ENCODE measurements at places on chromosomes 11 and 22.

DNA sequence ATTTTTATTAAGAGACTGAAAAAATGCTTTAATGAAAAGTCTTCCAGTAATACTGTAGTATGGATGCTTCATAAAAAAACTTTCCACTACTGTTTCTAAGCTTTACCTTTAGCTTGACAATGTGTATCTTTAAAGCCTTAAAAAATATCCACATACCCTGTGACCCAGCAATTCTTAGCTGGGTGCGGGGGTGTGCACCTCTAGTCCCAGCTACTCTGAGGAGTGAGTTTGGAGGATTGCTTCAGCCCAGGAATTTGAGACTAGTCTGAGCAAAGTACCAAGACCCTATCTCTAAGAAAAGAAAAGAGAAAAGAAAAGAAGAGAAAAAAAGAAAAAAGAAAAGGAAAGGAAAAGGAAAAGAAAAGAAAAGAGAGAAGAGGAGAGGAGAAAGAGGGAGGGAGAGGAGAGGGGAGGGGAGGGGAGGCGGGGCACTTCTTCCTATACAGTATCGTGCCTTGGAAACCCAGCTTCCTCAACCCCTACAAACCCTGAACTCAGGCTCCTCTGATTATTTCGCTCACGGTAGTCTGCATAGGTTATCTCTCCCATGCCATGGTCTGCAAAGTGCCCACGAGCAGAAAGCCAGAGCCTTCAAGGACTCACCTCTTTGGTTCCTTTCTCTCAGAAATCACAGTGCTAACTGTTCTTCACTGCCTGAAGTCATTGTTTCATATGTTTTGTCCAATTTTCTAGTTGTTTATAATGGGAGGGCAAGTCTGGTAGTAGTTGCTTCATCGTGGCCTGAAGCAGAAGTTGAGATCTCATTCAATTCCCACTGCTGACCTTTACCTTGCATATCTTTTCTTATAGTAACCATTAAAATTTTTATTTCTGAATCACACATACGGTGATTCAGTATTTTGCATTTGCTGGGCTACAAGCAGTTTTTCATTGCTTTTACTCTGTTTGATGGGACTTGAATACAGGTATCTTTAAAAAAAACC lies 82.2 kb downstream of the FAM83F start:
- no peak for DNase-seq

GRCh38 chr11:91041626-91042025 lies 818.8 kb upstream of the CHORDC1 start:
- no peak for DNase-seq

DNA sequence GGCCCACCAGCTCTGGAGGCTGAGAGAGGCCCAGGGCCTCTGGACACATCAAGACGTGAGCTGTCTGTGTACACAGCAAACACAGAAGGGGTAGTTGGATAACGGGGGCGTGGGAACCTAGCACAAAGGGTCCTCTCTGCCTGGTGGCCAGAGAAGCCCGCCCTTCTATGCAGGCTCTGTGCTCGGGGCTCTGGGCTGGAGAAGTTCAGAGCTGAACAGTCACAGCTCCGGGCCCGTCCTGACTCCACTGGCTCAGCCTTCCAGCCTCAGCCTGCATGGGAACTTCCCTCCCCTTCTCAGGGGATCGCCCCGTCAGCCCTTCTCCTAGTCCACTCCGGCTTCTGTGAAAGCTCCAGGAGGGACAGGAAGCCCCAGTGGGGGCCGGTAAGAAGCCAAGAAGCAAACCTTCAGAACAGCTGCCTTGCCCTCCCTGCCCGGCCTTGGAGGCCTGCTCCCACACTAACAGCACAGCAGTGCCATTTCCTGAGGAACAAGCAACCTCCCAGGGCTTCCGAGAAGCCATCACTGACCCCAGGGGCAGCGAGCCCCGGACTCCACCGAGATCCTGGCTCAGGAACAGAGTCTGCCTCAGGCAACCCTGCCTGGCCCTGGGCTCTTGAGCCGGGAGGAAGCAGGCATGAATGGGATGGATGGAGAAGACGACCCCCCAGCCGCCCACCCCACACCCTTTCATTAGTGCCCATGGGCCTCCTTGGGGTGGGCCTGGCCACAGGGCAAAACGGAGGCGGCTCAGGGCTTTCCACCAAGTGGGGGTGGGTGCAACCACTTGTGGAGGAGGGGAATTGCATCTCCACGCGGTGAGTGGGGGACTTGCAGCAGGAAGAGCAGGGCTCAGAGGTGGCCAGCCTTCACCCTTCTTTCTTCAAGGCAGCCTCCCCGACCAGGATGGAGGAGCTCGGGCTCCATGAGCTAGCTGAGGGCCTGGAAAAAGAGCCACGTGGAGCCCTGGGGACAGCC lies 119.8 kb downstream of the ST3GAL4 start:
- DNase-seq = no peak

DNA sequence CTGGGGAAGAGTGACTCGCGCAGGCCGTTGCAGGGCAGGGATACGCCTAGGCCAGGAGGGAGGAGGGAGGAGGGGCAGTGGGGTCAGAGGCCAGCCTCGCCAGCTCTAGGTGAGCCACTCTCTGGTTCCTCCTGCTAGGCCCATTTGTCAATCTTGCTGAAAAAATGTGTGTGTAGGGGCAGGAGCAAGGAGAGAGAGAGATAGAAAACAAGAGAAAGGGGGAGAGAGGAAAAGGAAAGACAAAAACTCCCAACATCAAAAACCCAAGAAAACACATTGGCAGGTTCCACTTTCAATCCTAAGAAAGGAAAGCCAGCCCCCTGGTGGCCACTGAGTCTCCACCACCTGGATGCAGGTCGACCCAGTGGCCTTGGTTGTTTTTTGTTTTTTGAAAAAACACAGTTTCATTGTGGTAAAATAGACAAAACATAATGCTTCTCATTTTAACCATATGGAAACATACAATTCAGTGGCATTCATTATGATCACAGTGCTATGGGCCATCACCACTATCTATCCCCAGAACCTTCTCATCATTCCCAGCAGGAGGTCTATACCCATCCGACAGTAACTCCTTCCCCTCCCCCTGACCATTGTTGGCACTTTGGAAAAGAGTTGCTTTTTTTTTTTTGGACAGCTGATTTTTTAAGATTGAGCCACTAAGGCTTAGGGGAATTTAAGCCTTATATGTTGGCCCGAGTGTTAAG lies 10.9 kb downstream of the OMP start:
- DNase-seq = no peak

DNA sequence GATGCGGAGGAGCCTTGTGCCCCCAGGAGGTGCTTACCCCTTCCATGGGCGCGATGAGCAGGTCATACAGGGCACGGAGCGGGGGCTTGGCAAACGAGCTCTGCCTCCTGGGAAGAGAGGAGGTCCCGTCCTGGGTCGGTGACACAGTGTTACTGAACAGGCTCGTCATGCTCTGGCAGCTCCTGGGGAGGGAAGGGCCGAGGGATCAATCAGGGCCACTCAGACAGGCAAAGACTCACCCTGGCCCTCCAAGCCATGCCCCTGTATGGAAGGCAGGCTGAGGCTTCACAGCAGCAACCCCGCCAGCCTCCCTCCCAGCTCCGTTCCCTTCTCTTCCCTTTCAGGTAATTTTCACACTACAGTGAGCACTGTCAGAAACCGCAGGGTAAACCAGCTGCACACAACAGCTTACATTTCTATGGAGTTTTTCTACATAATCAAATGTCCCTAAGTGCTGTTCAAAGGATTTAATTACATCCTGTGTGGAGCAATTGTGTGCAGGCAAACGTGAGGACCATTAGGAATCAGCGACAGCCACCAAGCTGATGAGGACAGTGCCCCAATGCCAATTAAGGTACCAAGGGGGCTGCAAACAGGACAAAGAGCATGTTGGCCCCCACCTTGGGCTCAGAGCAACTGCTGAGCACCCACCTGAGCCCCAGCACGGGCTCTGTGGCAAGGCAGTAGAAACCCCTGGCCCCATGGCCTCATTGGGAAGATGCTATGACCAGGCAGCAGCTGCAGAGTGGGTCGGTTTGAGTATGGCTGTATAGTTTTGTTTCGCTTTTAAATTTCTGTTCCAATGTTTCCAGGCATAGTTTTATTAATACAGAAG lies 95.4 kb upstream of the PITPNB start:
- no peak for DNase-seq

DNA sequence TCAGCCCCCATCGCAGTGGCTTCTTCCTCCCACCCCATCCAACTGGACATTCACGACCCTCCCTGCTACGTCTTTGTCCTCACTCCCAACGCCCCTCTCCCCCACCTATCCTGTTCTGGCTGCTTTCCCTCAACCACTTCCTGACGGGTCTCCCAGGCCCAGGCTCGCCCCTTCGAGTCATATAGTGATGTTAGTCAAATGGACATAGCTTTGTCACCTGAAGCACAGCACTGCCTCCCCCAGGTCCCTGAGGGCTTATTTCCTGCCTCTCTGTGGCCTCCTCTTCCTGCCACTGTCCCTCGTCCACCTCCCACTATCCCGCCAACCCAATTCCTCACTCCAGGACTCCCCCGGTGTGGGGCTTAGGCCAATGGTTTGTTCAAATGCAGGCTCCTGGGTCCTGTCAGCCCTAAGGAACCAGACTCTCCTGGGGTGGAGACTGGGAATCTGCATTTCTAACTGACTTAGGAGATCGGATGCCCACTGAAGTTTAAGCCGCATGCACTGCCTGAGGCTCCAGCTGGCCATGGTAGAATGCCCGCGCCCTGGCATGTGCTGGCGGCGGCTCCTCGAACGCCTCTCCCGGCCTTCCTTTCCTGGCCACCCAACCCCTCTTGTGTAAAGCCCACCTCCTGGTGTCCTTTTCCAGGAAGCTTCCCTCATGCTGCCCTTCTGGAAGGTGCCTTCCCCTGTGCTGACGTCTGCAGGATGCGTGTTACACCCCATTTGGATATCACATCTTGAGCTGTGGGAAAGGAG lies 18.3 kb downstream of the SUN2 start:
- no peak for DNase-seq

- no peak for DNase-seq
Observed at GRCh38 chr22:27614006-27614649, 187.4 kb downstream of the MN1 start.

DNA sequence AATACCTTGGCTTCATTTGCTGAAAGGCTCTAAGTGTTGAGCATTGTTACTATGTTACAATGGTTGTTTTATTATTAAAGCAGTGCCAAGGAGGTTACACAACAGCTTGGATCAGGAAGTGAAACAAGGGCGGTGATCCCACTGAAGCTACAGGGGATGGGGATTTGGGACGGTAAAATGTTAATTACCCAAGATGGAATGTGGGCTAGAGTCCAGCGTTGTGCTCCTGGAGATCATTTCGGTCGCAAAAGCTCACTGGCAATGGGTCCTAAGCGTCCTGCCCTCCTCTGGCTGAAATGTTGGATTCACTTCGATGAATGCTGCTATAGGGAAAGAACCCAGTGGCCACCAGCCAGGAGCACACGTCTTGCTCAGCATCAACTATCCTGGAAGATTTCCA lies 48.3 kb downstream of the FAM83F start:
- no peak for DNase-seq

DNA sequence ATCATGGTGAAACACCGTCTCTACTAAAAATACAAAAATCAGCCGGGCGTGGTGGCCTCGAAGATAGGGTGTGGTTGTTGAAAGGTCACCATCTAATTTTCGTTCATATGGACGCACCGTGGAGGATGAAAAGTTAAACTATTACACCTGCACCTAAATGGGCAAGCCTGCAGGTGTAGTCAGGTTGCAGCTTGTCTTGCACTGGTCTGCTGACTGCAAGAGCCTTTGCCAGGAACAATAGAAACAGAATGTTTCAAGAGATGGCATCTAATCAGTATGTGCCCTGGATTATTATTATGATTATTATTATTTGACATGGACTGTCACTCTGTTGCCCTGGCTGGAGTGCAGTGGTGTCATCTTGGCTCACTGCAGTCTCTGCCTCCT lies 908 bp downstream of the NADSYN1 start:
- DNase-seq = no peak

DNA sequence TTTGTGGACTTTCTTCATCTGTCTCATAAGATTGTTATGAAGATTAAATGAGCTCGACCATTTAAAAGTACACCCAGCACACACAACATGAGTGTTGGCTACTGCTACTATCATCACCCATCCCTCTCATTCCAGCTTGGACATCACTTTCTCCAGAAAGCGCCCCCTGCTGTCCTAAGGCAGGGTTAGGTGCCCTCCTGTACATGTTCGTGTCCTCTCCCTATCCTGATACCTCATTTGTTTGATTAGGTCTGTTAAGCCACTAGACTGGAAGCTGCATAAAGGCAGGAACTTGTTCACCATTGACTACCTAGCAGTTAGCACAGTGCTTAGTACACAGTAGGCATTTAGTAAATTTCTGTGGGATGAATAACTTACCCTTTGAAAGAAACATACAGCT lies 85.5 kb downstream of the ENTHD1 start:
- DNase-seq = no peak

DNA sequence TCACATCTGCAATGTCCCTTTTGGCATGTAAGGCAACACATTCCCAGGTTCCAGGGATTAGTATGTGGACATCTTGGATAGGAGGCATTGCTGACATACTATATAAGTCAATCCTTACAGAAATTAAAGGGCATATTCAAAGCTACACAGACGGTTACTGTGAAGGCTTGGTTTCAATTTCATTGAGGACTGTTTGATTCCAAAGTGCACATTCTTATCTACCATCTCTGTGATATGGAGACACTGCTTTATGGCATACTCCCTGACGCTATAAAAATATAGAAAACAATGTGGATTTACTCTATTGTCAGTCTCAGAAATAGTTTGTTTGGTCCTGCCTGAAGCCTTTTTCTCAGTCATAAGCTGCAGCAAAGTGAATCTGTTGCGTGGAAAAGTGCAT lies 1486.7 kb downstream of the FAM181B start:
- DNase-seq = no peak

GRCh38 chr11:121563900-121564822 lies 111.4 kb upstream of the SORL1-AS1 start:
- no peak for DNase-seq

GRCh38 chr11:110112457-110112856 lies 19.3 kb downstream of the ZC3H12C start:
- no peak for DNase-seq

DNA sequence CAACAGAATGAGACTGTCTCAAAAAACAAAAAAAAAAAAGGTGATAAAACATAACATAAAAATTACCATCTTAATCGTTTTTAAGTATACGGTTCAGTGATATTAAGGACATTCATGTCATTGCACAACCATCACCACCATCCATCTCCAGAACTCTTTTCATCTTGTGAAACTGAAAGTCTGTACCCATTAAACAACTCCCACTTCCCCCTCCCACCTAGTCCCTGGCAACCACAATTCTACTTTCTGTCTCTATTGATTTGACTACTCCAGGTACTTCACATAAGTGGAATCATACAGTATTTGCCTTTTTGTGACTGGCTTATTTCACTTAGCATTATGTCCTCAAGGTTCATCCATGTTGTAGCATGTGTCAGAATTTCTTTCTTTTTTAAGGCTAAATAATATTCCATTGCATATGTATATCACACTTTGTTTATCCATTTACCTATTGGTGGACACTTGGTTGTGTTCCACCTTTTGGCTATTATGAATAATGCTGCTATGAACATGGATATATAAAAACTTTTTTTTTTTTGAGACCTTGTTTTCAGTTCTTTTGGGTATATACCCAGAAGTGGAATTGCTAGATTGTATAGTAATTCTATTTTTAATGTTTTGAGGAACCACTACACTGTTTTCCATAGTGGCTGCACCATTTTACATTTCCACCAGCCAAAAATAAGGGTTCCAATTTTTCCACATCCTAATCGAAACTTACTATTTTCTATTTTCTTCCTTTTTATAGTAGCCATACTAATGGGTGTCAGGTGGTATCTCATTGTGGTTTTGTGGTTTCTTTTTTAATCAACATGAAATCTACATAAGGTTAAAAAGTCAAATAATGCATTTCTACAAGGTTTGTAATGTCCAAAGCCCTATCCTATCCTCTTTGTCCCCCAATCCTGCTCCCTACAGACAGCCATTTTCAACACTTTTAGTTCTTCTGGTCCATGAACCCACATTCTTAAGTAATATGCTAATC lies 23.4 kb upstream of the PIK3C2A start:
- DNase-seq = no peak
